Stomach (tissue), 19 donors: ENCODE measurements at places on chromosomes 3 and 15. TPM values are rescaled to one million over a fixed set of nuclear protein-coding genes. Genes with fewer than 3 reads are reported as not detected.

DNA sequence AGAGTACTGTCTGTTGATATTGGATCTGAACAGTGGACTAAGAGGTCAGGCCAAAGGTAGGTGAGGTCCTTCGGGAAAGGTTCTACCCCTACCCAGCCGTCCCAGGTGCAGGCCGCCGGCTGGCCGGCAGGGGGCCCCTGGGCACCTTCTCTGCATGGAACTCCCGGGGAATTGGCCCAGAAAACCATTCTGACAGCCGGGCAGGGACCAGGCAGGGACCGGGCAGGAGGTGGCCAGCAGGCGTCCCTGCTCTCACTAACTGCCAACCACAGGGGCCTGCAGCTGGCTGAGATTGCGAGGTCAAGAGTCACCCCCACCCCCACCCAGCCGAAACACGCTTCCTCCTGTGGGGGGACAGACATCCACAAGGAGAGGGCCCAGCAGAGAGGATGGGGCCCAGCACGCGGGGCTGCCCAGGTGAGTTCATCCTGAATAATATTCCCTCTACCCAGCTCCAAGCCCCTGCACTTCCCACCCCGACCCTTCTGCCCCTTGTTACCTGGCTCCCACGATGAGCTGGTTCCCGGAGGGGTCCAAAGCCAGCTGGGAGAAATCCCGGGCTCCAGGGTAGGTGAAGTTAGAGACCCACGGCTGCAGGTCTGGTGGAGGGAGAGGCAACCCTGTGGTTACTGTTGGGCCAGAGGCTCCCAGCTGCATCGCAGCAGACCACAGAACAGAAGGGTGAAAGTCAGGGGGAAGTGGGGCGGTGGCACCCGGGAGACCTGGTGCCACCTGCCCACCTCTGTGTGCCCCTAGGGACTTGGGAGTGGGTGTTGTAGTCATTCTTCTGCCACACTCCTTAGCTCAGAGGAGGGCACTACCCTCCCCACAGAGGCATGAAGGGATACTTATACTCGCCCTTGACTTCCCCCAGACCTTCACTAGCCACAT, 84.4 kb downstream of the SEMA5B start:
- no peak overlapping the region for H3K4me3 ChIP-seq
- no peaks in the 10 kb centered on the region for H3K4me1 ChIP-seq
- DNase-seq: peak; percentile 82
- no peaks in the 10 kb centered on the region for H3K36me3 ChIP-seq
- H3K27me3 ChIP-seq: no peaks in the 10 kb centered on the region

DNA sequence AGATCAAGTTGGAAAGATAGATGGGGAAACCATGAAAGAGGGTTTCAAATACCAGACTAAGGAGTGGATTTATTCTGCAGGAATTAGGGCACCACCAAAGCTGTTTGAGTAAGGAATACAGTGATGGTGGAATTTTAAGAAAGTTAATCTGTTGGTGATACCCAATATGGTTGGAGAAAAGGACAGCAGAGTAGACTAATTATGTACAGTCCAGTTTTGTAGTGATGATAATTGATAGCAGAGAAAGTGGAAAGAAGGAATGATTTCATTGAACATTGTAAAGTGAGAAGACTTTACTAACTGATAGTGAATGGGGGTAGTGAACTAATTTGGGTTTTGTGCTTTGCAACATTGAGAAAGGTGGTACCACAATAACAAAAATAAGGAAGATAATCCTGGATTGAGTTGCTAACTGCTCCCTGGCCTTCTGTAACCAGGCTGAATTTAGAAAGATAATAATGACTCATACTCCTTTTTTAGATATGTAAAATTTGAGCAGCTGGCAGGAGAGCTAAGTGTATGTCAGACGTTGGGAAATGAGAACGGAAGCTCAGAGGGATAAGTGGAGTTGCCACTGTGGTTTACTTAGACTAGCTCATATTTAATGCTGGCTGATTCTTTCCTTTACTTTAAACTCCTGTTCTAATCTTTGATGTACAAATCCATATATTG, 16.9 kb downstream of the TCAIM start:
- H3K36me3 ChIP-seq: peaks cover 20% of the 10 kb centered on the region
- no peak overlapping the region for H3K4me3 ChIP-seq
- peak; percentile 67 for DNase-seq
- H3K27ac ChIP-seq: peak overlapping the region; percentile 38
- peaks cover 27% of the 10 kb centered on the region for H3K4me1 ChIP-seq
- no peaks in the 10 kb centered on the region for H3K27me3 ChIP-seq

DNA sequence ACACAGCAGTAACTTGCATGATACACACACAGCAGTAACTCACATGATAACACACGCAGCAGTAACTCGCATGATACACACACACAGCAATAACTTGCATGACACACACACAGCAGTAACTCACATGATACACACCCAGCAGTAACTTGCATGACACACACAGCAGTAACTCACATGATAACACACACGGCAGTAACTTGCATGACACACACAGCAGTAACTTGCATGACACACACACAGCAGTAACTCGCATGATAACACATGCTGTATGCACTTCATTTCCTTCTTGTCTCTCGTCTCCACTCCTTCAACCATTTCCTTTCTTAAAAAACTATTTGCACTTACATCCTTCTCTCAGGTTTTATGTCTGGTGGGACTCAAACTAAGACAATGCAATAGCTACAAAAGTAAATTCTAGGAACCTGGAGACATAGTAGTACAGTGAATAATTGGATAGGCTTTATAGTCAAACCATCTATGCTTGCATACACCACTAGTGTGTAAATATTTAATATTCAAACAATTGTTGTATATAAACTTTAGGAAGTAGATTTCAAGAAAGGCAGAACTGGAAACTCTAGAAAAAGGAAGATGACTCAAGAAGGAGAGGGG, 130.8 kb downstream of the UACA start:
- no peaks in the 10 kb centered on the region for H3K27me3 ChIP-seq
- H3K4me1 ChIP-seq: peaks cover 27% of the 10 kb centered on the region
- H3K4me3 ChIP-seq: no peak overlapping the region
- DNase-seq: peak; percentile 26
- H3K36me3 ChIP-seq: no peaks in the 10 kb centered on the region

- H3K27ac ChIP-seq: no peak overlapping the region
- H3K36me3 ChIP-seq: no peaks in the 10 kb centered on the region
- no peaks in the 10 kb centered on the region for H3K27me3 ChIP-seq
Observed at GRCh38 chr15:26757141-26757540, 15.7 kb downstream of the GABRB3 start.

GRCh38 chr3:115627180-115628074, 4.1 kb downstream of the GAP43 start:
- DNase-seq: no peak
- peaks cover 14% of the 10 kb centered on the region for H3K4me1 ChIP-seq
- no peak overlapping the region for H3K27ac ChIP-seq
- H3K27me3 ChIP-seq: peaks cover 26% of the 10 kb centered on the region
- H3K4me3 ChIP-seq: no peak overlapping the region

GRCh38 chr3:178440043-178440442, 96.2 kb upstream of the KCNMB2 start:
- no peaks in the 10 kb centered on the region for H3K4me1 ChIP-seq

GRCh38 chr3:184315543-184315867, 1.1 kb downstream of the EIF4G1 start:
- H3K36me3 ChIP-seq: peaks cover 25% of the 10 kb centered on the region
- H3K4me3 ChIP-seq: peak overlapping the region; percentile 75
- peak overlapping the region; percentile 95 for H3K27ac ChIP-seq

GRCh38 chr3:172388412-172389078, 59.7 kb downstream of the GHSR start:
- no peak overlapping the region for H3K27ac ChIP-seq
- DNase-seq: no peak
- no peaks in the 10 kb centered on the region for H3K27me3 ChIP-seq
- H3K36me3 ChIP-seq: no peaks in the 10 kb centered on the region
- no peaks in the 10 kb centered on the region for H3K4me1 ChIP-seq

DNA sequence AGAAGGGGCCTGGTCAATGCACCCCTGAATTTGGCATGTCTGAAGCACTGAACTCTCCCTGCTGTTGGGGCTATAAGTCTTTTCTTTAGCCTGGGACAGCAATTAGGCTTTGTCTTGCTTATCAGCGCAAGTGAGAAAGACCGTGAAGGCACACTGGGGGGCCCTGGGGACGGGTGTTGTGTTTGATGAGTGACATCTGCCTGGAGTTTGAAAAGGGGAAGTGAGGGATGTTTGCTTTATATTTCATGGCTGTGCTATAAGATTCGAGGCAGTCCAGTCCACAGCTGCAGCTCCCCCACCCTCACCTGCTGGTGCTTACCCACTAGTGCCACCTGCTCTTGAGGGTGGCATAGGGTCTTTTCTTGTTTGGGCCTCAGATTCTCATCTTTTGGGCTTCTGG, 44.8 kb downstream of the CEMIP start:
- no peak overlapping the region for H3K27ac ChIP-seq
- no peak overlapping the region for H3K4me3 ChIP-seq
- H3K4me1 ChIP-seq: peaks cover 5% of the 10 kb centered on the region

- H3K36me3 ChIP-seq: peaks cover 10% of the 10 kb centered on the region
- H3K27me3 ChIP-seq: no peaks in the 10 kb centered on the region
- DNase-seq: no peak
- peaks cover 13% of the 10 kb centered on the region for H3K4me1 ChIP-seq
Observed at GRCh38 chr3:108157273-108157672, 65.0 kb downstream of the IFT57 start.

GRCh38 chr3:126263971-126264370, 83.6 kb upstream of the ALDH1L1 start:
- H3K36me3 ChIP-seq: no peaks in the 10 kb centered on the region
- H3K27me3 ChIP-seq: peaks cover 28% of the 10 kb centered on the region
- no peak overlapping the region for H3K4me3 ChIP-seq
- DNase-seq: no peak
- H3K27ac ChIP-seq: no peak overlapping the region

GRCh38 chr3:27554706-27555105, 70.5 kb upstream of the SLC4A7 start:
- peaks cover 2% of the 10 kb centered on the region for H3K4me1 ChIP-seq
- DNase-seq: no peak
- no peak overlapping the region for H3K27ac ChIP-seq
- H3K36me3 ChIP-seq: no peaks in the 10 kb centered on the region
- H3K27me3 ChIP-seq: no peaks in the 10 kb centered on the region
- H3K4me3 ChIP-seq: no peak overlapping the region

- no peak overlapping the region for H3K27ac ChIP-seq
- no peaks in the 10 kb centered on the region for H3K36me3 ChIP-seq
- H3K4me1 ChIP-seq: no peaks in the 10 kb centered on the region
- no peak overlapping the region for H3K4me3 ChIP-seq
Observed at GRCh38 chr3:35500641-35501350, 138.5 kb upstream of the ARPP21 start.

GRCh38 chr3:123281406-123281805, 79.7 kb downstream of the SEC22A start:
- DNase-seq: no peak
- H3K36me3 ChIP-seq: peaks cover 43% of the 10 kb centered on the region
- H3K4me1 ChIP-seq: no peaks in the 10 kb centered on the region
- H3K27ac ChIP-seq: no peak overlapping the region
- H3K27me3 ChIP-seq: no peaks in the 10 kb centered on the region

- peaks cover 25% of the 10 kb centered on the region for H3K36me3 ChIP-seq
- H3K4me1 ChIP-seq: no peaks in the 10 kb centered on the region
- no peak for DNase-seq
Observed at GRCh38 chr3:4841776-4842440, 137.3 kb upstream of the BHLHE40 start.

DNA sequence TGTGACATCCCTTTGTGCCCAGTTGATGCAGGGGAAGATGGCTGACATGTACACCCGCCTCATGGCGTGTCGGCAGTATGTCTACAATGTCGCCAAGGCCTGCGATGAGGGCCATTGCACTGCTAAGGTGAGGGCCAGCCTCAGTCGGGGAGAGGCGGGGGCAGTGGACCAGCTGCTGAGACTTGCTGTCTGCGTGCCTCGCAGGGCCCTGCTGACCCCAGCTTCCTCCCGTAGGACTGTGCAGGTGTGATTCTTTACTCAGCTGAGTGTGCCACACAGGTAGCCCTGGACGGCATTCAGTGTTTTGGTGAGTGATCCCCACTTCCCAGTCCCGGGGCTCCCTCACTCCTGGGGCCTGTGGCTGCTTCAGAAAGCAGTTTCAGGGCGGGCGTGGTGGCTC, 10.5 kb downstream of the IVD start:
- no peak overlapping the region for H3K27ac ChIP-seq
- no peak for DNase-seq
- H3K4me3 ChIP-seq: no peak overlapping the region
- H3K4me1 ChIP-seq: peaks cover 27% of the 10 kb centered on the region

DNA sequence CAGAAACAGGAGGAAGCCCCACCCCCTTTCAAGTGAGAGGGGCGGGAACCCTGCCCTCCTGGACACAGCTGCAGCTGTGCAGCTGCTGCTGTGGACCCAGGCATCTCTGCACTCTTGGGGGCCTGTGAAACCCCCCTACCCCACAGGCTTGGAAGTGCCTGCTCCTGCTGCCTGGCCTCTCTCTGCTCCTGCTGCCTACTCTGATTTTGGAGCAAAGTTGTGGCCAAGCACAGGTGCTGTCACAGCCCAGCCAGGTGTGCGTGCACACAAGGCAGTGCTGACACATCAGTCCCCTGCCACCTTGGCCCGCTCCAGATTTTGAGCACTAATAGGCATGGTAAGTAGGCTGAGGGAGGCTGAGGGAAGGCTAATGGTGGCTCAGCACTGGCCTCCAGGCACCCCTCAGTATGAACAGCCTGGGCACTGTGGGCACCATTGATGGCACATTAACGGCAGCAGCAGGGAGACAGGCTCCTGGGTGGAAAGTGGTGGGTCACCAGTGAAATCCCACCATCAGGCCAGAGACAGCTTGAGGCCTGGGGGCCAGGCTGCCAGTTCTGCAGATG, 890.9 kb downstream of the GBE1 start:
- H3K27me3 ChIP-seq: no peaks in the 10 kb centered on the region
- no peaks in the 10 kb centered on the region for H3K36me3 ChIP-seq
- no peak overlapping the region for H3K4me3 ChIP-seq
- H3K27ac ChIP-seq: no peak overlapping the region
- no peaks in the 10 kb centered on the region for H3K4me1 ChIP-seq
- DNase-seq: no peak

DNA sequence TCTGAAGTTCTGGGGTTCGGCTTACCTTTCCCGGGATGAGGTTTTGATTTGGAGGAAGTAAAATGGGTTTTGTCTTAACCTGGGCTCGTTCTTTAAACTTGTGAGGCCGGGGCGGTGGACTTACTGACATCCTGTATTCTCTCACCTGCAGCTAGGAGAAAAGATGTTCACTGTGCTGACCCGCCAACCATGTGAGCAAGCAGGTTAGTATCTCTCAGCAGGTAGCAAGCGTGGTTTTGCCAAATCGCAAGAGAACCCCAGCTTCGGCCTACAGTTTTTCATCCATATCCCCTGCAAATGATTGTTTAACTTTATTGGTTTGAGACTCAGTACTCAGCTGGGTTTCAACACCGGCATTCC, 891 bp downstream of the ENTPD3 start:
- no peak for DNase-seq
- H3K27me3 ChIP-seq: no peaks in the 10 kb centered on the region
- H3K27ac ChIP-seq: no peak overlapping the region
- H3K4me1 ChIP-seq: peaks cover 10% of the 10 kb centered on the region
- H3K36me3 ChIP-seq: no peaks in the 10 kb centered on the region

Gene EXD1
- total RNA-seq: not detected

Gene CLEC3B
- not detected for total RNA-seq

Gene TMIE
- total RNA-seq: not detected

Gene OXTR
- not detected for total RNA-seq

Gene ARGFX
- total RNA-seq: not detected

Gene PLD1
- total RNA-seq: 12.5 TPM
